NCI-H446 (cell line): ENCODE measurements at places on chromosomes 13 and 19.

DNA sequence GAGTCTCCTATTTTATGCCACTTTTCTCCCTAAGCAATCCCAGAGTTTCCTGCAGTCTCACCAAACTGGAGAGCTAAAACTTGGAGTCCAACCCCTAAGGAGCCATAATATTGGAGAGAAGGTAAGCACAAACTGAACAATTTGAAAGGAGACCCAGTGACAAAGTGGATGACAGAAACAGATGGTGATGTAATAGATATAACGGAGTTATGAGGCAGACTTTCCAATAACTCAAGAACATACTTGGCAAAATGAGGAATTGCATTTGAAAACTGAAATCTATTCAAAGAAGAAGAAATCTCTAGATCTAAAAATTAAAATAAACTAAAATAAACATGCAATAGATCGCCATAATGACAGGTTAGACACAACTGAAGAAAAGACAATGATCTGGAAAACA lies 200.9 kb upstream of the MIR17HG start:
- no peak for DNase-seq

DNA sequence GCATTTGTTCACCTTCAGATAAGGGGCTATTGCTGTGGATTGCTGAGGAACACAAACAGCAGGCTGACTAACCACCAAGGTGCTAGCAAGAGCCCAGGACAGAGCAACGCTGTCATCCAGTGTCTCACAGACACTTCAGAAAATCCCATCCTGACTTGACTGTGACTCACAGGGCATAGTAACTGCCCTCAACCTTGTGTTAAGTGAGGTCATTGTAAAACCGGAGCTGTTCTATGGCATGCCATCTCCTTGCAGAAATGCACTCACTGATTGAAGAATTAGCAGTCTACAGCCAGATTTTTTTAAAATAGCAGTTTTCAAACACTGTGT lies 51.1 kb downstream of the TNFRSF19 start:
- DNase-seq = no peak

GRCh38 chr19:18833849-18834643 lies 2.3 kb downstream of the UPF1 start:
- no peak for DNase-seq

DNA sequence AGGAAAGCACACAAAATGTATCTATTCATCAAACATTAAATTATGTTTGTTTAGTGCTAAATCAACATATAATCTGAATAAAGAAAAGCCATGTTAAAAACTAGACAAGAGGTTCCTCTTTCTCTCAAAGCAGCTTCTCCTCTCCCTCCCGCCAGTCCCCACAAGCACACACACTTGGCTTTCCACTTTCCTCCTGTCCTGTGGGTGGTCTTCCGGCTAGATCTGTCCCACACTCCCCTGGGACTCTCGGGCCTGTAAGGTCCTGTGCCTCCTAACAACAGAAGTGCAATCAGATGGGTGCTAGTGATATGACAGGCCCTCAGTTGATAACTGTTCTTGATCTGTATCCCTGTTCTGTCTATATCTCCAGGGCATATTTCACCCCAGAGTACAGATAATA lies 45.6 kb upstream of the RAP2A start:
- DNase-seq = no peak

DNA sequence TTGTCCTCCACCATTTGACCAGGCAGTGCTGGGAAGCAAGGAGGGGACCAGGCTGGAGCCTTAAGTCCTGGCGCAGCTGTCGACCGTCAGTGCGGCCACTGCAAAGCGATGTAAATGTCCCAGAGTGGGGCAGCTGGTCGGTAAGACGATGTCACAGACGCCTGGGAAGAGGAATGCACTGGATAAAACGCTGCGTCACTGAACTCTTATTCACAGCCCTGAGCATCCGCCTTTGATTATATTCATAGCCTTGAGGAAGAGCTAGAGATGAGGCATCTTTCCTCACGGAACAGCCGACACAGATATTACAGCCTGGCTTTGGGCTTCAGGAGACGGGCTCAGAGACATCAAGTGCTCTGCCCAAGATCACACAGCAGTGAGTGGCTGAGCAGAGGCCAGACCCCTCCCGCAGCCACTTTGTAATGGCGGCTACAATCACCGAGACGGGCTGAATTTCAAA lies 17.6 kb upstream of the TUBGCP3 start:
- DNase-seq = no peak

DNA sequence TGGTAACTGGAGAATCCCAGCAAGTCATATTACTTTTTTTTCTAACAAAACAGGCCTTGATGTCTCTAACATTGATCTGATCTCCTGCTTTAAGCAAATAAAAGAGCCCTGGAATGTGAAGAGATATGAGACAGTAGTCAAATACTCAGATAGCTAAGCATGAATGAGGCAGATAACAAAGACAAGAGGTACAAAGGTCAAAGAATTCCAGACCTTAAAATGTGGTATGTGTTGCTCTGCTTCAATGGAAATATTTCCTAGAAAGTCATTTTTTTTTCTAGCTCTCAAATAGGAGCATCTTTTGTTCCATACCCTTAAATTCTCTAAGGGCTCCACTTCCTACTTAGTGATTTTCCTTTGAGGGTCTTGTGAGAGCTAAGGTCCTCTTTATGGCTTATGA lies 54.6 kb downstream of the ZNF254 start:
- no peak for DNase-seq

DNA sequence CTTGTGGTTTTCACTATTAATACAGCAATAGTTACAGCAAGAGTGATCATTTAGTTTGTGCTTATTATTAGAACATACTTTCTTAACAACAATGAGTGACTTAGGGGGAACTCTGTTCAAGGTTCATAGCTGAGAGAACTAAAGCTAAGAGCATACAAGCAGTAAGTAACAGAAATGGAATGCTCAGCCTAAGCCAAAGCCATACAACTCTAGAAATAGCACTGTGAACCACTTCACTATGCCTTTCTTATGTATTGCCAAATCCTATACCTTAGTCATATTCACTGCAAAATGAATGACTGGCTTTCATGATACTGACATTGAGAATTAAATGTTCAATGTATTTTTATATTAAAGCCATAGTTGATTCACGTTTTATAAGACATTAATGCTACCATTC lies 599.7 kb upstream of the SLITRK1 start:
- DNase-seq = no peak
